ENCODE measurements at places on chromosomes 3 and 15. TPM values are rescaled to one million over a fixed set of nuclear protein-coding genes. Genes with fewer than 3 reads are reported as not detected.

CEMIP gene
- total RNA-seq, result 0.51 TPM

CCRL2 gene
- 1.9 TPM for total RNA-seq

WDR72 gene
- total RNA-seq, result not detected

C3orf20 gene
- total RNA-seq, result 0.16 TPM

GJD2 gene
- not detected for total RNA-seq

EPB42 gene
- total RNA-seq, result not detected

TUSC2 gene
- 32.2 TPM for total RNA-seq

SLC38A3 gene
- not detected for total RNA-seq

MYZAP gene
- total RNA-seq, result 0.88 TPM

GOLGA6L4 gene
- total RNA-seq, result 0.67 TPM

PTPN23 gene
- total RNA-seq, result 50.3 TPM

GXYLT2 gene
- not detected for total RNA-seq

NR2F2 gene
- total RNA-seq, result not detected
